ENCODE measurements at places on chromosomes 4 and X.

DNA sequence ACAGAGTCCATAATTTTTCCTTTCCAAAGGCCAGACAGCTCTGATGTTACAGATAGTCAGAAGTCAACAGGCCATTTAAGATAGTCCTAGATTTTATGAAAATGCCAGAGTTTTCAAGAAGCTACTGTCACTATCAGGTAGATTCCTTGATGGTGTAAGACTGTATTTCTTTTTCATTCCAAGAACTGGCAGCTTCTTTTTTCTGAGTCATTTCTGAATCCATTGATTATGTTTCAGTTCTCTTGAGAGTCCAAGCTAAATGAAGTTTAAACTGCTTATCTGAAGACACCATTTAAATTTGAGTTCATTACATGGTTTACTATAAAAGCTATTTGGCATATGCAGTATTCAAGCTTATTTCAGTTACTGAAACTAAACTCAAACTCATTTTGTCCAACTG lies 44.6 kb downstream of the RASSF6 start:
- no peak for DNase-seq

- DNase-seq, result no peak
Measured at GRCh38 chrX:140149761-140150160, 184.4 kb upstream of the CXorf66 start.

GRCh38 chr4:185682236-185682635 lies 129.8 kb downstream of the SORBS2 start:
- no peak for DNase-seq

GRCh38 chr4:153735906-153736461 lies 23.8 kb downstream of the RNF175 start:
- no peak for DNase-seq

DNA sequence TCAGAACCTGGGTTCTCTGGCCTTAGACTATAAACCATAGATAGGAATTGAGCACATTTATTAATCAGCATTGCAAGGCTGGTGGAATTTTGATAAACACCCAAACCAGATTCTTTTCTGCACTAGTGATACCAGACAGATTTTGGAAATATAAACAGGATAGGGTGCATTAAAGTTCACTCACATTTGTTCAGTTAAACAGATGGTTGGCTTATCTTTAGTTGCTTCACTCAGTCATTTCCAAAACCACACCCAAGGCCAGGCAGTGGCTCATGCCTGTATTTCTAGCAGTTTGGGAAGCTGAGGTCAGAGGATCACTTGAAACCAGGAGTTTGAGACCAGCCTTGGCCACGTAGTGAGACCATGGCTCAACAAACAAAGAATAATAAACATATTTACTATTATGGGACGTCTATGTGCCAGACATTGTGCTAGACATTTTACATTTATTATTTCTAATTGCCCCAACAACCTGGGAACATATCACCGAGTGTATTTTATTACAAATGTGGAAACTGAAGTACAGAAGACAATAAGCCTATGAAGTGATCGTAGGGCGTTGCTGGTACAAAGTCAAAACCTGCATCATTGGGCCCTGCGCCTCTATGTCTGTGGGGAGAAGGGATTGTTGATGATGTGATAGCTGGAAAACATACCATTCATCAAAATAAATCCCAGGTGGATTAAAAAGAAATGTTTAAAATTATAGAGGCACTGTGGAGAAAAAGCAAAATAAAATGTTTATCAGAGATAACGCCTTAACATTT lies 15.0 kb downstream of the ADD1 start:
- no peak for DNase-seq

GRCh38 chr4:126529997-126530396 lies 1102.8 kb upstream of the INTU start:
- DNase-seq, result no peak

GRCh38 chrX:119760026-119760877 lies 1.9 kb downstream of the SOWAHD start:
- DNase-seq, result no peak

GRCh38 chr4:24690436-24690835 lies 104.9 kb upstream of the SOD3 start:
- DNase-seq, result no peak

DNA sequence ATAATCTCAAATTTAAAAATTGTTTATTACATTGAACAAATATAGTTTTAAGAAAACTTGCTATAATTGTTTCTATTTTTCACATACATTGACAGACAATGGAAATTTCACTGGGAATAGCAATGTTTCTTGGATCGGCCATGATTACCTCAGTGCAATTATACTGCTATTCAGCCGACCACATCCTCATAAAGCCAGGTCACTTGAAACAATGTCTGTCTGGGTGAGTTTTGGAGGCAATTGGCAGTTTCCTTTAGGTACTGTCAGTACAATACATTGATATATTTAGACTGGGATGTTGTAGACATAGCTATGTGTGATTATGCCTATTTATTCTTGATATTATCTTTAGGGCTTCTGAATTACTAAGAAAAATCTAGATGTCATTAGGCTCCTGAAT lies 89.5 kb upstream of the VEGFC start:
- DNase-seq, result no peak

DNA sequence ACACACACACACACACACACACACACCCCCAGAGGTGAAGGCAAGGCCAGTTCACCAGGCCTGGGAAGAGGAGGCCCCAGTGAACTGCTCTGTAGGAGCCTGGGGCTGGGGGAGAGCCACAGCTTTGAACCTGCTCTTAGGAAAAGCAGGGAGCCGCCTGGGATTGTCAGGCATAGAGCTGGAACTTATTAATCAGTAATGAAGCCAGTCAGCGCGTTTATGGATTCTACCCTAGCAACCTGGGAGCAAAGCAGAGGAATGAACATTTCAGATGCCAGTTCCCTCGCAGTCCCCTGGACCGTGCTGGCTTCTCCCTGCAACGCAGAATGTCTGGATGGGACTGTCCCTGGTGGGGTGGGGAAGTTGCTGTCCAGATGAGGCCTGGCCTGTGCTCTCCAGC lies 45.3 kb upstream of the DDX3X start:
- no peak for DNase-seq

Measured in stimulated activated CD8-positive, alpha-beta memory T cell treated with anti-CD3 and anti-CD28 coated beads, Interleukin-15, amount 100 ng/mL, for 4 hours (primary cell).